ENCODE measurements at places on chromosomes 7 and 10.

- no peak for DNase-seq
Observed at GRCh38 chr10:98586096-98586495, 139.4 kb upstream of the HPS1 start.

- DNase-seq = no peak
Observed at GRCh38 chr7:144011458-144012230, 11.5 kb downstream of the OR6B1 start.

DNA sequence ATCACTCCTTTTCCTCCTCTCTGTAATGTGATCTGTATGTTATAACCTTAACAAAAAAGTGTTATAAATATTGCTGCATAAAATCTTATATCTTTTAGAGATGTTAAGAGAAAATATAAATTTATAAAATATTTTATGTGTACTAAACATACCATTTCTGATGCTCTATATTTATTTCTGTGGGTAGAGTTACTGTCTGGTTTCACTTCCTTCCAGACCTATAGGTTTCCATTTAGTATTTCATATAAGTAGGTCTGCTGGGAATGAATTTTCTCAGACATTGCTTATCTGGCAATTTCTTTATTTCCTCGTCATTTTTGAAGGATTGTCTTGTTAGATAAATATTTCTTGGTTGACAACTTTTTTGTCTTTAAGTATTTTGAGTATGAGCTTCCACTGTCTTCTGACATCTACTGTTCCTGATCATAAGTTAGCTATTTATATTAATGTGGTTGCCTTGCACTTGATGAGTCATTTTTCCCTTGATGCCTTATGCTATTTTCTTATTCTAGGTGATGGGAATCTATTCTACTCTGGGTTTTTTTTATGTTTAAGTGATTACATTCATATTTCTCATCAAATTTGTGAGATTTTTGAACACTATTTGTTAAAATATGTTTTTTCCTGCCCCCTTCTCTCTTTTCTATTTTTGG is 11.2 kb upstream of the THSD7A start:
- DNase-seq = no peak

- DNase-seq = no peak
Observed at GRCh38 chr10:75404815-75405597, 3.4 kb upstream of the ZNF503 start.

DNA sequence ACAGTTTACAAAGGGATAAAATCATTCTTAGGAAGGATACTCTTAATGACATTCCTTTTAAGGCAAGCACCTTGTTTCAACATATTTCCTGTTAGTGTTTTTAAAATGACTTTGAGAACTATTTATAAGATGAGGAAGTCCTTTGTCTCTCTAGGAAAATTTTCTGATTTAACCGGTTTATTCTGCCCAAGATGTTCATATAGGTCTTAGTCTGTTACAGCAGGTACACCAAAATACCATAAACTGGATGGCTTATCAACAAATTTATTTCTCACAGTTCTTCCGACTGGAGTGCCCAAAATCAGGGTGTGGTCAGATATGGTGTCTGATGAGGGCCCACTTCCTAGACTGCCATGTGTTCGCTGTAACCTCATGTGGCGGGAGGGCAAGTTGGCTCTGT is 77.9 kb downstream of the GSAP start:
- no peak for DNase-seq

DNA sequence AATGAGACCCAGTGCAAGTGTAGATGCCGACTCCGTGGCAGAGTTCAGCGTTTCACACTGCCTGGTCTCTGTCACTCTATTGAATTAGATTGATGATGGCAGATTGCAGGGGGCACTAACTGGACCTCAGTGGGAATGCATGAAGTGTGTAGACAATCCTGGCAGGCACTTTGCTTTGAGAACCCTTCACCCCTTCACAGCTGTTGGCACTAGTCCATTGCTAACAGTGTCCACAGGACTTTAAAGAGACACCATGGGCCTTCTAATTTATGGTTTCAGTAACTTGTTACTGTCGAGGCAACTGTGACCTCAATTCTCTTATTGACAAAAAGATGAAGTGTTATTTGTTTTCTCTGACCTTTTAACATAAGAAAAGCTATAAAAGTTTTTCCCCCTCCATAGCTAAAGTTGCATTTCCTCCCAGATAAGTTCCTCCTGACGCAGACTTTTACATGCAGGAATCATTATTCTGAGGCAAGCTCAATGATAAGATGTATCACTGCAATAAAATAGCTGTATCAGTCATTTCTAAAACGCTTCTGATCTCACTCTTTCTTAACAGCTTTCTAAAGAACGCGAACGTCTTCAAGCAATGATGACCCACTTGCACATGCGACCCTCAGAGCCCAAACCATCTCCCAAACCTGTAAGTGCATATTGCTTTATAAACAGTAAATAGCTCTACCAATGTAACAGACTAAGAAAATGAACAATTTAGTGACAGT is 238.9 kb downstream of the FOXP2 start:
- no peak for DNase-seq

DNA sequence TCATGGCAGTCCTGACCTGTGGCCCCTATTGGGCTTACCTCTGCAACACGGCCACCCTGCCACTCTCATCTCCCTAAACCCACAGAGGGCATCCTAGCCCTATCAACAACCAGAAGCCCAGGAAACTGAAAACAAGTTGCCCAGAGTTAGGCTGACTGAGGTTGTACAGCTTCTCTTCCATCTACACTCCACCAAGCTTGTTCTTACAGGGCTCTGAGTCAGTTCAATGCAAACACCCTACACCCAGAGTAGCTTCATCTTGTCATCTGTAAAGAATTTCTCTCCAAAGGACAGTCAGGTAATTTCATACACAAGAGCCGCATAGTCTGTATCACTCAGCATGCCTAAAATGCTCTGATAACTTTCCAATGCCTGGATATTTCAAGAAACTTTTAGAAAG is 175.4 kb downstream of the ARID5B start:
- DNase-seq = no peak

- DNase-seq = peak; percentile 39
Observed at GRCh38 chr7:128031901-128032604, 816 bp upstream of the LRRC4 start.

GRCh38 chr10:124364674-124365073 is 54.0 kb downstream of the OAT start:
- no peak for DNase-seq

- no peak for DNase-seq
Observed at GRCh38 chr10:85936161-85936560, 430.4 kb downstream of the GRID1 start.

DNA sequence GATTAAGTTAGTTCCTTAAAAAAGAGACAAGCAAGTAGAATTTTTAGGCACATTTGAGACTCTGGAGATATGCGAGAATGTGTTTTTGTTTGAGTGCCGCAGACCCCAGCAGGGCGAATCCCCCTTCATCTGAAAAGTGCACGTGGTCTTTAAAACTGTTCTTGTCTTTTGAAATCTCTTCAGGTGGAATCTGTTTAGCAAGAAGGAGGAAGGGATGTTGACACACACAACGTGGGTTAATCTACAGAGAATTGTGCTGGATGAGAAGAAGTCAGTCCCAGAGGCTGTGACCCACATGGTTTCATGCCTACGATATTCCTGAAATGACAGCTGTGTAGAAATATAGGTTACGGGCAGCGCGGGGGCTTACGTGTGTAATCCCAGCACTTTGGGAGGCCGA is 27.1 kb upstream of the ZFAND2A start:
- DNase-seq = no peak
